ENCODE measurements at places on chromosomes 2 and 18.

- no peak for DNase-seq
Observed at GRCh38 chr2:35852-36251, 10.5 kb downstream of the FAM110C start.

DNA sequence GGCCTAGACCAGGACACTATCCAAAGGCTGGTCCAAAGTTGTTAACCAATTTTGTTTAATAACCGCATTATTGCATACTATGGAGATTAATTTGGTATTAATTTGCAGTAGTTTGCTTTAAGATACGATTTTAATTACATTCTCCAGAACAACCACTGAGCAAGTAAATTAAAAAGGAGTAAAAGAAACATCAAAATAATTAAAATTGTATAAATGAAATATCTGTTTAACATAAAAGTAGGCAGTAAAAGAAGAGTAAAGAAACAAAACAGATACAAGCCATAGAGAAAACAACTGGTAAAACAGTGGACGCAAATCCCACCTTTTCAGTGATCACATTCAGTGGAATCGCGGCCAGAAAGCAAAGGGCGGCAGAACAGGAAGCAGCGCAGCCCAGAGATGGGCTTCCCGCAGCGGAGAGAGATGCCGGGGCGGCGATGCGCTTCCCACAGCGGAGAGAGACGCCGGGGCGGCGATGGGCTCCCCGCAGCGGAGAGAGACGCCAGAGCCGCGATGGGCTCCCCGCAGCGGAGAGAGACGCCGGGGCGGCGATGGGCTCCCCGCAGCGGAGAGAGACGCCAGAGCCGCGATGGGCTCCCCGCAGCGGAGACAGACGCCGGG lies 176.8 kb downstream of the RTP5 start:
- no peak for DNase-seq

DNA sequence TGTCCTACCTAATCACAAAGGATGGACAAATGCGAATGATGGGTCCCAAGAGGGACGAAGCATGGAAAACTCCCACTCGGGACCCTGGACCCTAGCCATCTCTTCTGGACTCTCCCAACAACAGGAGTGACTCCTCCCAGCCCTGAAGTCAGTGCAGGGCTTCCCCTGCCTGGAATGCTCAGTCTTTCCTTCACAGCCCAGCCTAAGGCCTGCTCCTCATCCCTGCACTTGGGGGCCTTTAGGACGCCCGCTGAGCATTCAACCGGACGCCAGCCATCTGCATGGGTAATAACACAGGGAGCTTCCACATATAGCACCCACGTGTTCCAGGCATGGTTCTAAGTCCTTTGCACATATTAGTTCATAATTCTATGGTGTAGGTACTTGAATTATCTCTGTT lies 237.5 kb downstream of the KLHL29 start:
- DNase-seq: no peak

DNA sequence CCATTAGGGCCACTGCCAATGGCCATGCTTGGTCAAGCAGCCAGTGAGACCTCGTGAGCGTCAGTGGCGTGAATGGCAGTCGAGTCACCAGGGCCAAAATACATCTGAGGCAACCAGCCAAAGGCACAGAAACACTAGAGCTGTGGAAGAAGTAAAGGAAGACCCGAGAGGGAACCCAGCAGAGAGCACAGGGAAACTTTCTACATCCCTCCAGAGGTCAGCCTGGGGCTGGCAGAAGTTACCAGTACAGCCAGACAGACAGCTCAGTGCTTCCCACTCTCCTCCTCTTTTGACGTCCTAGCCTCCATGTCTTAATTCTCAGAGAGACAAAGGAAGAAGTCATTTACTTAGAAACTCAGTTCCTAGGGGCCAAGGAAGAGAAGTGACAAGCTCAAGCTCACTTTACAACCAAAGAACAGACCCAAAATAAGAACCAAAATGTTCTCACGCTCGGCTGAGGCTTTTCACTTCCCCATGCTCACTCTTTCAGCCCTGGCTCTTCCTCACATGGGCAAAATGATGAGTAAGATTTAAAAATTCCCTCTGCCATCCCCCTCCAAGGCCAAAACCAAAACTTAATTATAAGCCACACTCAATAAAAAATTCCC lies 8.7 kb downstream of the CYRIA start:
- no peak for DNase-seq

- DNase-seq: no peak
Observed at GRCh38 chr2:238892204-238892500, 44.3 kb downstream of the TWIST2 start.

All from NCI-H2171 (cell line).